ENCODE measurements at places on chromosomes 7 and 10. TPM values are rescaled to one million over a fixed set of nuclear protein-coding genes. Genes with fewer than 3 reads are reported as not detected.
A peak's percentile ranks its signal among the peaks of the same experiment; 100 is the strongest.

DNA sequence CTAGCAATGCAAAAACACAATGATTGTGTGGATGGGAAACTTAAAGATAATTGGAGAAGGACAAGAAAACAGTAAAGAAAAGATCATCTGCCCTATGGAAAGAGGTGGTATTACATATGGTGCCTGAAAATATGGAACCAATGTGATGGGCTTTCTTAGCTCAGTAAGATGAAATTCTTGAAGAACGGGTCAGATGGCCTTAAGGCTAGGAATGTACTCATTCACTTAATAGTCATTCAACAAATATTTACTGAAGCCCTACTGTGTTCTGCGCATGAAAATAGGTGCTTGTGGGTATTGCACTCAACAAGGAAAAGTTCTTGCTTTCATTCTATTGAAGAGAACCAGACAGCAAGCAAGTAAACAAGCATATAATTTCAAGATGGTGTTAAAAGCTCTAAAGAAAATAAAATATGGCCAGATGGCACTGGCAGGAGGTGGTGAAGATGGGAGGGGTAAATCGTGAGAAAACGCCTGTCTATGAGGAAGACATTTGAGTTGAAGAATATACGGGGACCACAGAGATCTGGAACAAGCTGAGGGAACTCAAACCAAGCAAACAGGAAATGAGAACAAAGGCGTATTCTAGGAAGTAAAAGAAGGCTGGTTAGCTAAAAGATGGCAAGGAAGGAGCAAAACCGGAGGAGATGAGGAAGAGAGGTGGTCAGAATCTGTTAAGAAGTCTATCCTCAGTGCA is 179.7 kb downstream of the ANK3 start:
- DNase-seq, result no peak

DNA sequence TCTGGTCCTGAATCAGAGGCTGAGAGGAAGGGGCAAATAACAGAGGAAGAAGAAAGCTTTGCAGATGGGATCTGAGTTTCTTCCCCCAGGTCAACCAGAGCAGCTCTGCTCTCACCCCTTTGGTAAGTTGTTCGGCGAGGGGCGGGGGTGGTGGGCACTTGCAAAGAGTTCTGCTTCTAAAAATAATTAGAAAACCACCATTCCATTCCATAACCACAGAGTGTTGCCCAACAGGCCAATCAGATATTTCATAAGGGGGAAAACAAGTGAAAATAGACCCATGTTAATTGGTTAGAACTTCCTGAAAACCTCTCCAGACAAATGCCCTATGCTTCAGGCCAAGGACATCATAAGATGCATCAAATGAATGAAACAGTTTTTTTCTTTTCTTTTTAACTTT is 43.6 kb upstream of the R3HCC1L start:
- DNase-seq, result no peak

DNA sequence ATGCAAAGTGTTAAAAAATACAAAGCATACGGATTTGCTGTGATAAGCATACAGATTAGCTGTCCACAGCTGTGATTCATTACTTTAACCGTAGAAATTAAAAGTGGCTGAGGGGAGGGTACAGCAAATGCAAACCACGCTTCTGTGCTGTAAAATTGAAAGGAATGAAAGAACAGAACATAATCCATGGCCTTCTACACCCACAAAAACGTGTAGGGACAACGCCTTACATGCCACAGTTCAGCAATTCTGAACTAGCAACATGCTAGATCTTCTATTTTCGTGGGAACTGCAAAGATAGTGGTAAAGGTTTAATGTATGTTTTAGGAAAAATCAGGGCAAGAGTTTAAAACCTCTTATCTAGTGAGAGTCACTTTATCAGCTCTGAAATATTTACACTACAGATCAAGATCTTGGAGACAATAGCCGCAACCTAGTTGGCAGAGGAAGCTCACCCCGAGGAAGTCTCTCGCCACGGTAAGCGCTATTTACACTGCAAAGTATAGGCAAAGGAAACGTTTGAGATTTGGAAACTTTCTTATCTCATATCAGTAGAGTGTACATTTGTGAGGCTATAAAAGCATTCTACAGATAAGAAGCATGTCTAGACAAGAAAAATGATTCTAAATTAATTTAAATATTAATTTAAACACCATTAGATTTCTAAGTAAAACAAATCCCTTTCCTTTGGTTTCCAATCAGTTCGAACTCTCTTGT is 193.6 kb downstream of the MLLT10 start:
- DNase-seq, result no peak

GRCh38 chr10:132593900-132594876 is 56.6 kb downstream of the INPP5A start:
- DNase-seq, result no peak

DNA sequence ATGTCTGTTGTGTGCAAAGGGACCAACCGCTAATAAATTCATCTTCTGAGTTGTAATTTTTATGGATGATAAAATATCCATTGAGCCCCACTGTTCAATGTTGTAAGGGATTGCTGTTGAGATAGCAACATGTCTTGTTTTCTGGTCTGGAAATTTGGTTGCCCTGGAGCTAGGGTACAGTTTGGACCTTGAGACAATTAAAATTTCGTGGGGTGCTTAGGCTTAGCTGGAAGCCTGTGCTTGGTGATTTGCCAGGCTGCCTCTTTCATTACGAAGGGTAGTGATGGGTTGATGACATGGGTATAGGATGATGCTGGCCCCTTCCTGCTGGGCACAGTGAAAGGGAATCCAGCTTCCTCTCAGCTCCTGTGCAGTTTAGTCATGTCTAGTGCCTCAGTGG is 43.6 kb downstream of the PLCE1 start:
- no peak for DNase-seq

DNA sequence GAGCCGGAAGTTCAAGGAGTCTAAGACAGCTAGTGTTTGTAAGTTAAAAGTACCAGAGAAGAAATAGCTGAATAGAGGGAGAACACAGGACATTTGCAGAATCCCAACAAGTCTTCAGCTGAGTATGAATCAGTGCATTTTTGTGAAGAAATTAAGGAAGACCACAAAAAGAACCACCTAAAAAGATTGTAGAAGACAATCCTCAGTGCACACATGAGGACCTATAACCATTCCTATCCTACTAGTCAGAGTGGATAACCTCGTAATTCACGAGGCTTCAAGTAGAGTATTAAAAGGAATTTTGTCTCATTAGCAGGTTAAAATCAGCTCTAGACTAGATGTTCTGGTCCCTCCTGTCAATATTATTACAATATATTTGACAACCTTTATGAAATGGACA is 295.4 kb upstream of the KAT6B start:
- no peak for DNase-seq

DNA sequence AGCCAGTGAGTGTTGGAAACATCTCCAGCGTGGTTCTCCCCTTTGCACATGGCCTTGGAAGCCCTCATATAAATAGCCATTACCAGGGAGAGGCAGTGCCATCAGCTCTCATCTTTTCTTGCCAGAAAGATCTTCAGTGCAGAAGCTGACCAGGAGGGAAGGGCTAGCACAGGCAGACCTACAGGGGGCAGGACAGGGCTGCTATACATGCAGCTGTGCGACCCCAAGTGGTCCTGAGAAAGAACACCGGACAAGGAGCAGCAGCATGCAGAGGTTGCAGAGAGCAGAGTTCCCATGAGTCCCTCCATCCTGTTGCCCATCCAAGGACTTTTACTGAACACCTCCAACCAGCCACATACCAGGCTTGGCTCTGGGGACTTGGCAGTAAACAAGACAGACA is 17.1 kb downstream of the GRID1 start:
- peak; percentile 12 for DNase-seq

DNA sequence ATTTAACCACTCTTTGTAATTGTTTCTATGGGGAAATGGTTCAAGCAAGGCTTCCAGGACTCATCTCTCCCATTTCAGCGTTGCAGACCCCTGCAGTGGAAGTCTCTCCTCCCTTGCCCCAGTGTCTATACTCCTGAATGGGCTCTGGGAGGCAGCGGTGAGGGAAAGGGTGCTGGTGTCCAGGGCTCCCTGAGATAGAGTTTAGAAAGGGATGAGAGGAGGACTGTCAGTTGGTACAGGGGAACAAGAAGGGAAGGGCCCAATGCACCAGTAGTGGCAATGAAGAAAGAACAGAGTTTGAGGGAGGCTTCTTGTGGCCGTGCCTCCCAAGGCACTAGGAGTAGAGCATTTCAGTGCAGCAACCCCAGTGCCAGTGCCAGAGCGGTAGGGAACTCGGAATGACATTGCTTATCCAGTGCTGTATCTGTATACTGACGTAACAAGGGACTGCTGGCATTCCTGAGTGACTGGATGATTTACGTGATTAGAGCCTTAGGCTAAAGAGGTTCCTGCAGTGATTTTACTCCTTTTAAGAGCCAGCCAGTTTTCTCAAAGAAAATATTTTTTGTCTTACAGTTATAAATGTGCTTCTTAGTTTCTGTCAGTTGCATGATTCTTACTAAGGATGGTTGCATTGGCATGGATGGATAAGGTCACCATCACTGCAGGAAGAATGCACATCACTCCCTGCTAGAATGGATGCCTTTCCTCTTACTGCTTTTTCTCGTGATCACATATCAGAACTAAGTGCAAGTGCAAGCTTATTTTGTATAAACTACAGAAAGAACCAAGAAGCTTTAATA is 28.0 kb downstream of the PRPF18 start:
- no peak for DNase-seq

DNA sequence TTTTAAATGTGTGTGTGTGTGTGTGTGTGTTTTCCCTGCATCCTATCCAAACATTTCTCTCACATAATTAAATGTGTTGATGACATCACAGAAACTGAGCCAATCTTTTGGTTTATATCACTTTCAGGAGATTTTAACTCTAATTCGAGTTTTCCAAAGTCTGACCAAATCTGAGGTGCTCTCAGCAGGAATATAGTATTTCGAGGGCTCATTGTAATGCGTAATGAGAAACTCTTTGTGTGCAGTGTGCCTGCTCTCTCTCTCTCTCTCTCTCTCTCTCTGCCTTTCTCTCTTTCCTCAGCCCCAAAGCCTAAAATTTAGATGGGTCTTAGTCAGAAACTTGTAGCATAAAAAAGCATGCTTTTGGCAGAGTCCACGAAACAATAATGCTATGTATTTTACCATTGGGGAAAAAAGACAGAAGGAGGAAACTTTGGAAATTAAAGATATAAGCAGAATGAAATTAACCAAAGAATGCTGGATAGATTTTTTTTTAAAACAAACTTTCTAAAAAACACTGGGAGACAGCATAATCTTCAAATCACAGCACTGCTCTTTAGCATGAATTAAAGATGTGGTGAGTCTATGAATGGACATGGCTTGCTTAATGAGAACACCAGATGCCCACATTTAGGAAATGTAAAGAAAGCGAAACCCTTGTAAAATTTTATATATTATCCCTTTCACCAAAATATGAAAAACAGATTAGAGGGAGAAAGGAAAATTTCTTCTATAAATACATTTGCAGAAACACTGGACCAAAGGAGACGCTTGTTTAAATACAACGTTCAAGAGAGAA is 206.8 kb upstream of the HABP2 start:
- DNase-seq, result no peak

- DNase-seq, result peak; percentile 68
Observed at GRCh38 chr10:4316161-4316810, 509.7 kb upstream of the AKR1E2 start.

DNA sequence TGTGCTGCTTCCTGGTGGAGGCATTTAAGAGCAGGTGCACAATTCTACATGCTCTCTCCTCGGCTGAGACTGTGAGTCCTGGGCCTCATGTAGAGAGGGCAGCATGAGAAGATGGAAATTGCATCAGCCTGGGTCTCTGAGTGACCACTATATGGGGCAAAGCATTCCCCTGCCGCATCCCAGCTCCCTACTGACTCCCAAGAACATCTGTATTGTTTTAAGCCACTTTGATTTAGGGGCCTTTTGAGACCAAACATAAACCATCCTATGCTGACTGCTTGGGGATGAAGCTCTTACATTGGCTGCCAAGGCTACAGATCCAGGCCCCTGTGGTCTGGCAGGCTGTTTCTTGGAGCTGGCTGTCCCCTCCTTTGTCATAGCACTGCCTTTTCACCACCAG is 101.3 kb upstream of the TBX20 start:
- no peak for DNase-seq

DNA sequence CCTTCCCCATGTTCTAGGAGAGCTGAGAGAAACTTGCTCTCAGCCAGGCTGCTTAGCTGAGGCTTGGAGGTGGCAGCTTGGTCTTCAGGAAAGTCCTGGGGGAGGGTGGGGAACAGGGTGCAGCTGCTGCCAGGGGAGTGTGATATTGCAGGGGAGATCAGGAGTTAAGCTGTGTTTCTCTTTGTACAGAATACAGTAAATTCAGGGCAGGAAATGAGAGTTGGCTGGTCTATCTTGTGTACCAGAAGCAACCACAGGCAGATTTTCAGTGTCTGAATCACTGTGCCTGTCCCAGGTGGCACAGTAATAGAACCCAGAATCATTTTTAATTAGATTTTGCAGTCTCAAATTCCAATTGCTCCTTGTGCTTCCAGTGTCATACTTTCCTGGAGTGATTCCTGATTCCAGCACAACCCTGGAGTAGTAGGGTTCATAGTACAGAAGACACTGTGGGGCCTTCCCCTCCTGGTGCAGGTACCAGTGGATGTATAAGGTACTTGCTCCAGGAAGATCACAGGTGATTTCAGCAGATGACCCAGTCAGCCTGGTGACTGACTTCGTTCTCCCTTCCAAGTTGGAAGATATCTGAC is 94.0 kb upstream of the TARP start:
- no peak for DNase-seq

- DNase-seq, result no peak
Observed at GRCh38 chr10:21507150-21507549, 18.3 kb downstream of the SKIDA1 start.

DNA sequence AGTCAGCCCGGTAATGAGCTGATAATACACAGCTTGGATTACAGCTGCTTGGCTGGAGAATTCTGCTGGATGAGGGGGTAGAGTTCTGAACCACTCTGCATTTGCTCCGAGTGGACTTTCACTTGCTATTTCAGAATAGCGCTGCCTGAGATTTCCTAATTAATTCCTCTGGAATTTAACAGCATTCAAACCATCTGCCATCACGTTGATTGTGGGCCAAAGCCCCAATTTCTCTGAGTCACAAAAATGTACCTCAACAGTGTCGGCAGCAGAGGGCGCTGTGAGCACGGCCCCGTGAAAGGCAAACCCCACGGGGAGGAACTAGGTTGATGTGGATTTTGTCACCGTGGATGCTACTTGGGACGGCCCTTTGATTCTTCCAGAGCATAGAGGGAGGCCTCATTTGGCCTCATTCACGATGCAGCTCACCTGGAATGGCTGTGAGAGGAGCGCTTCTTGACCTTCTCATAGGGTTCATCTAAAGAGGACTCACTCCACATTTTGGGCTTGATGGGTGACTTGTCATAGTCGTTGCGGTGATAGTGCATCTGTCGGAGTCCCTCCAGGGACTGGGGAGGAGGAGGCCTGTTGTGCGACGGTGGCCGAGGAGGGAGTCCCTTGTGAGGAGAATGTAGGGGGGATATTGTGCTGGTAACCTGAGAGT is 73.3 kb downstream of the PRPF18 start:
- DNase-seq, result peak; percentile 78

PRKCQ gene
- total RNA-seq, result 0.45 TPM

NEUROG3 gene
- total RNA-seq, result not detected

NFKB2 gene
- 48.4 TPM for total RNA-seq

PIK3AP1 gene
- total RNA-seq, result 23.4 TPM

CCDC3 gene
- total RNA-seq, result 119 TPM

SNX10 gene
- total RNA-seq, result 5.6 TPM

CDCA7L gene
- 7.2 TPM for total RNA-seq

ERVW-1 gene
- total RNA-seq, result not detected
